H9 (cell line): ENCODE measurements at places on chromosomes 4 and X.

- no peak for DNase-seq
These were observed 199.4 kb upstream of the TRAM1L1 start for GRCh38 chr4:117284736-117285135.

DNA sequence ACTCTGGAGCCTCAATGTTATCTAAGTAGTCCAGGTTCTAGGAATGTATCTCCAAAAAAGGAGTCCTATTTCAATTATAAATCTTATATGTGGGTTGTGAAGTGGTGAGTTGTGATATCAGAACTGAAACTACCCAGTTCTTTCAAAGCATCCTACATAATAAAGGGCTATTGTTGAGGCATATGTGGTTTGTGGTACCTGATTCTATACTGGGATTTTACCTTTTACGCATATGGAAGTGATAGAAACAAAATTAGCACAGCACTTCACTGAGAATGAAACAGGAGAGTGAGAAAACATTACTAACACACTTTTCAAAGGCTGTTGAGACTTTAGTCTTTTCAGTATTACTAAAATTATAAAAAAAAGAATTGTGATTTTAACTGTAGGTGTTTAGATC lies 417.7 kb upstream of the GALNT7 start:
- no peak for DNase-seq

- no peak for DNase-seq
These were observed 292.8 kb downstream of the RAPGEF2 start for GRCh38 chr4:159395693-159396092.

- no peak for DNase-seq
These were observed 18.7 kb downstream of the CORIN start for GRCh38 chr4:47819178-47819577.

DNA sequence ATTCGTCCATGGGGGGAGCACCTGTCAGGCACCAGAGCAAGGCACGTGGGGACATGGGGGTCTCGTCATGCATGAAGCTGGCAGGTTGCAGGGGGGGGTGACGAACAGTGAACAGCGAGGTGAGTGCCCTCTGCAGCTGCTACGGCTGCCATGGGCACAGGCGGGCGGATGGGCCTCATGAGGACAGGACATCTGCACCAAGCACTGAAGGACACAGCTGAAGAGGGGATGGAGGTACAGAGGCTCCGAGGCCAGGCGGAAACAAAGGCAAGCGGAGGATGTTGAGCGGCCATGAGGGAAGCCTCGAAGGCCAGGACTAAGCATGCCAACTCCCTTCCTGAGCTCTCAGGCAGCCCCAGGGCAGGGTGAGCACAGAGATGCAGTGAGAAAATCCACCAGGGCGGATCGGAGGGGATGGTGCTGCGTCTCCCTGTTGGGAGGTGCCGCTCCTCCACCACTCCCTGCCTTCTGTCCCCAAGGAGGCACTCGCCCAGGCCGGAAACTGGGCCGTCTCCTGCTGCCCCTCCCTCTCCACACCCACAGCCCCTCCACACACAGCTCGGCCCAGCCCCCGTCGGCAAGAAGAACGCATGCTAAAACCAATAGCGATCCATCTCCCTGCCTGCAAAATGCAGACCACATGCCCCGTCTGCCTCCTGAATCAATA lies 24.6 kb downstream of the ABLIM2 start:
- DNase-seq = peak; percentile 63

GRCh38 chr4:127634181-127634580 lies 1.4 kb downstream of the INTU start:
- no peak for DNase-seq

- no peak for DNase-seq
These were observed 24.8 kb upstream of the RNF4 start for GRCh38 chr4:2443956-2444740.

DNA sequence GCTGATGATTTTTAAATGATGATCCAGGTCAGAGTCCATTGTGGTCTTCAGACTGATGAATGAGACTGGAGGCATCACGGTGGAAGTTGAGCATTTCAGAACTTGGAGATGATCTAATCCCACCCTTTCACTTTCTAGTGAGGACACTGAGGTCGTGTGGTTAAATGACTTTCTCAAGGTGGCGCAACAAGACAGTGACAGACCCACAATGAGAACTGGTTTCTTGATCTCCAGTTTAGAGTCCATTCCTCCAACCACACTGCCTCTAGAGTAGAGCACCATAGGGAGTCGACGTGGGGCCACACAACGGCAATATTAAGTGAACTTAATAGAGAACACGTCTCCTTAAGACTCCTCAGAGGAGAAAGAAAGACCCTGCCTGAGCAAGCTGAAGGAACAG lies 381.0 kb downstream of the UNC5C start:
- DNase-seq = no peak

DNA sequence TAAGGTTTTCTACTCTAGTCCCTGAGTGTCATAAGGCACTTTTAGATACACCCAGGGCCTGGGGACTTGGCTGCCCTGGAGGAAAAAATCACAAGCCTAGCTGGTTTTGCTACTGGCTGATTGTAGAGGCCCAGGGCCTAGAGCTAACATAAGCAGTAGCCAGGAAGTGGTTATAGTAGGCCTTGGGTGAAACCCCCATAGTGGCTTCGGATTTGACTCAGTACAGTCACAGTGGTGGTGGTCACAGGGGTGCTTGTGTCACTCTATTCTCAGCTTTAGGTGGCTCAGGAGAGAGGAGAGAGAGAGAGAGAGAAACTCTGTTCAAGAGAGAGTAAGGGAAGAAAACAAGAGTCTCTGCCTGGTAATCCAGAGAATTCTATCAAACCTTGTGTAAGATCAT lies 194.5 kb upstream of the EDA2R start:
- DNase-seq = no peak

DNA sequence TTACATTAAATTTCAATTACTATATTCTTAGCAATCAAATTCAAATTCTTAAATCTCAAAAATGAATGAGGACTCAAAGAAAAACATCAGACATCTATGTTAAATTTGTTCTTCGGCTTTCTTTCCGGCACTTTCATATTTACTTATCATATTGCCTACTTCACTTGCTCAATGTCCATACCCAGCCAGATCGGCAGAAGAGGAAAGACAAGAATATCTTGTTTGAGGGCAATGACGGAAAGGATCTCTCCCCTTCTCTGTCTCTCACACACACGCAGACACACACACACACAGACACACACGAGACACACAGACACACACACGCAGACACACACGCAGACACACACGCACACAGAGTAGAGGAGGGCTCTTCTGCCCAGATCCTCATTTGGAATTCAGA lies 13.2 kb upstream of the IRF2 start:
- DNase-seq = no peak

- DNase-seq = no peak
These were observed 6.0 kb downstream of the SMAD1 start for GRCh38 chr4:145487631-145488030.

- DNase-seq = no peak
These were observed 252.3 kb upstream of the RASGEF1B start for GRCh38 chr4:81723927-81724587.

DNA sequence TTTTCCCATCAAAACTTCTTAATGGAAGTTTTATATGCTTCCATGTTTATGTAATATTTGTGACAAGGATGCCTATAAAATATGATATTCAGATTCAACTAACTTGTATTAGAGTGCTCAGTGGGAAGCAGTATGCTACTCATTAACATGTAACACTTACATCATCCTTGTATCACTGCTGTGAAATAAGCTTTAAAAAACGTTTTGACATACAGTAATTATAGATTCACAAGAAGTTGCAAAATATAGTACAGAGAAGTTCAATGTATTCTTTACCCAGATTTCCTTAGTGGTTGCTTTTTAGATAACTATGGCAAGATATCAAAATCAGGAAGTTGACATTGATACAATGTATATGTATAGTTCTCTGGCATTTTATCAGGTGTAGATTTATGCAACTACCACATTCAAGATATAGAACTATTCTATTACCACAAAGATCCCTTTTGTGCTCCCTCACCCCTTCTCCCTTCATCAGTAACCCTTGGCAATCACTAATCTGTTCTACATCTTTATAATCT lies 56.3 kb downstream of the DTHD1 start:
- DNase-seq = no peak

DNA sequence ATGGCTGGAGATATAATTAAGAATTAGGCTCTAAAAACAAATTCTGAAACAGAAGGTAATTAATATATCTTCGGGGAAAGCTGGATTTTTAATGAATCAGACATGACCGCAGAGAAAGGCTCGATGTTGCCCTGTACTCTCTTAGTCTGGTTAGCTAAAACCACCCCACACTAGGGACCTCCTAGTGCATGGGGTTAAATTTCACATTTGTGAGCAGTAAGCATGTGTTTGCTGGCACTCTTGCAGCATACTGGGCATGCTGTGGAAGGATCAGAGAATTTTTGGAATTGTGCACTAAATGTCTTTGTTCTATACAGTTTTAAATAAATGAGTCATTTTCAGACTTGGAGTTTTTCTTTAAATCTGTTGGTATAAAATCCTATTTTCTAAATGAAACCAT lies 475.6 kb upstream of the FTHL17 start:
- no peak for DNase-seq

DNA sequence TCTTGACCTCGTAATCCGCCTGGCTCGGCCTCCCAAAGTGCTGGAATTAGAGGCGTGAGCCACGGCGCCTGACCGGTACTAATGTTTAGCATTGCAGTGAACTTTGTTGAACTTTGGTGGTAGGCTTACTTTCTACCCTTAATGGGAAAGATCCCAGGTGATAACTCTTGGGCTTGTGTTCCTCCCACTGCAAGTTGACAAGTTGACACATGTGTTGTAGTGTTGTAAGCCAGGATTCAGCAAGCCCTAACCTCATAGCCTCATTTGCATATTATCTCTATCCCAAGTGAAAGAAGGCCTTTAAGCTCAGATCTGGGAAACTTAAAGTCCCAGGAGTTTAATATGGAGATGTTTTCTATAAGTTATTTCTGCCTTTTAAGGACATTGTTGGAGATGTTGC lies 80.0 kb upstream of the CLCN4 start:
- DNase-seq = no peak

DNA sequence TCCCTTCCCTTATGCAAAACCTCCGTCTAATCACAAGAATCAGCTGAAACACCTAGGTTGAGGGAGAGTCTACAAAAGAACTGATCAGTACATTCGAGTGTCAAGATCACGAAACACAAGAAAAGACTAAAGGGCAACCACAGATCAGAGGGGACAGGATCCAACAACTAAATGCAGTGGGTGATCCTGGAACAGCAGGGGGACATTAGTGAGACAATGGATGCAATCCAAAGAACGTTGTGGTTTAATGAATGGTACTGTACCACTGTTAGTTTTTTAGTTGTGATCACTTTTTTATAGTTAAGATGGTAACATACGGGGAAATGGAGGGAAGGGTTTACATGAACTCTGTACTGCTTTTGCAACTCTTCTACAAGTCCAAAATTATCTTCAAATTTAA lies 79.2 kb downstream of the RELL1 start:
- DNase-seq = no peak

DNA sequence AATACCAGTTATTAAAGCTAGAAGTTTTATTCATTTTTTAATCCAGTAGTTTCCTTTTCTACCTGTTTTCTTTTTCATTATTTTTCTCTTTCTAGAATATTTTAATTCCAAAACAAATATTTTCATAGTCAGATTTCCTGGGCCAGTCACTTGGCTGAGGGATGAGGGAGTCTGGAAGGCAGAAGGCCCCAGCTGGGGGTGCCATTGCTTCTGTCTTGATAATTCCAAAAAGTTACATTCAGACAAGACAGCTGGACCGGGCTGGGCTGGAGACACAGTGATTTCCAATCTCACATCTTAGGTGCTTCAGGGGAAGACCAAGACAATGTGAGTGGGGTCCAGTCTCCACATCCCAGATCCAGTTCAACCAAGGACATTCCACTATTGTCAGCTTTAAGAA lies 263.5 kb downstream of the TMA16 start:
- DNase-seq = no peak

DNA sequence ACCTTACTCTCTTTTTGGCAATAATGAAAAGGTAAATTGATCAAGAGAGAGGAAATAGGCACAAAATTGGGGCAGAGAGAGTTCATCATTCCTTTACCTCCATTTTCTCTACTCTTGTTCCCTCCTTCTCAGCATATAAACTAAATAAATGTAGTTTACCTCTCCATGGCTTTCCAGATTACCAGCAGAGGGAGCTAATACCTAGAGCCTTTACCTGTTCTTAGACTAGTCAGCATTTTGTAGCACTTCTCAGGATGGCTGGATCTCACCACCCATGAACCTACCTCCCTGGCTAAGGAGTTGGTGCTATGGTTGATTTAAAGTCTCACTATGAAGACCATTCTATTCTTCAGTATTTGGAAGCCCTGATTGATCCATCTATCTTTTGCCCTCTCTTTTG lies 15.7 kb downstream of the OFD1 start:
- DNase-seq = no peak

DNA sequence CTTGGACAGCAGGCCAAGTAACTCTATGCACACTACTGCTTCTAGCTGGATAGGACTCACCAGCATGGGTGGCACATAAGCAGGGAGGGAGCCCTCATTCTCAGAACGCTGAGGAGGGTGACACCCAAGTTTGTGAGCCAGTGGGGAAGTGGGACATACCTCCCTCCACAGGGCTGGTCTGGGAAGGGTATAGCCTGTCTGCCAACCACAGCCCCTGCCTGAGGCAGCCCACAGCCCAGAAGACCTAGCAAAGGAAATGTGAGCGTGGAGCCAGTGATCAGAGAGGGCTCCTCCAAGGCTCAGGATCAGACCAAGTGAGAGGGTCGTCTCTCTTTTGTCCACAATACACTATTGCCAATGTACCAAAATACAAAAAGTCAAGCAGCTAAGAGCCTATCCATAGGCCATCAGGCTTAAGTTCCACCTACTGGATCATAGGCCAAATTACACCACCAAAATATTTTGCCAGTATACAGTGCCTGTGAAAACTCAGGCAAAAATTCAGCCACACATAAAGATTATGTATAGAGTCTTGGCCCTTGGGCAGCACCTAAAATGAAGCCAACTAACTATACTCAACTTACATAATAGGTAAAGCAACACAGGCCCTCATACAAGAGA lies 1203.1 kb downstream of the PCDH18 start:
- no peak for DNase-seq

- DNase-seq = no peak
These were observed 224.0 kb upstream of the HHIP start for GRCh38 chr4:144421839-144422565.

- DNase-seq = peak; percentile 25
These were observed 19.7 kb upstream of the SOX3 start for GRCh38 chrX:140524556-140524955.

DNA sequence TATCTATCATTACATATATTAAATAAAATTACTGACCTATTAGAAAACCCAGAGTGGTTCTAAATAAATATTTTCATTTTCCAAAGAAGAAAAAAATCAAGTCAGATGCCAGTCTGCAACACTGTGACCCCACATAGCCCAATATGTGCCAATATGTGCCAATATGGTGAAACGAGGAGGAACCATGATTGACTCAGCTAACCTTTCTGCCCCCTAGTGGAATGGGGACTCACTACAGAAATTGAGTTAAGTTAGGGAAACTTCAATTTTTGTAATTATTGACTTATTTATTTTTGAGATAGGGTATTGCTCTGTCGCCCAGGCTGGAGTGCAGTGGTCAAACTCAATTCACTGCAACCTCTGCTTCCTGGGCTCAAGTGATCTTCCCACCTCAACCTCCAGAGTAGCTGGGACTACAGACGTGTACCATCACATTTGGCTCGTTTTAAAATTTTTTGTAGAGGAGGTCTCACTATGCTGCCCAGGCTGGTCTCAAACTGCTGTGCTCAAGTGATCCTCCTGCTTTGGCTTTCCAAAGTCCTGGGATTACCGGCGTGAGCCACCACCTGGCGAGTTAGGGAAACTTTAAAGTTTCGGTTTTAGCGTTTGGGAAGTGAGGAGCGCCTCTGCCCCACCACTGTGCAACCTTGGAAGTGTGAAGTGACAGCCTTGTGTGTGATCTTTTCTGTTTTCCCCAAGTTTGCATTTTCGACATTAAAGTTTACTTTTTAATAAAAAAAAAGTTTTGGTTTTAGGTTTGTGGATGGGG lies 116.8 kb upstream of the SHISA3 start:
- no peak for DNase-seq
